Anterior cingulate cortex (tissue), 58 donors: ENCODE measurements at places on chromosomes 5 and 9.

GRCh38 chr9:4137681-4138099, 162.2 kb downstream of the GLIS3 start:
- no peak for DNase-seq

DNA sequence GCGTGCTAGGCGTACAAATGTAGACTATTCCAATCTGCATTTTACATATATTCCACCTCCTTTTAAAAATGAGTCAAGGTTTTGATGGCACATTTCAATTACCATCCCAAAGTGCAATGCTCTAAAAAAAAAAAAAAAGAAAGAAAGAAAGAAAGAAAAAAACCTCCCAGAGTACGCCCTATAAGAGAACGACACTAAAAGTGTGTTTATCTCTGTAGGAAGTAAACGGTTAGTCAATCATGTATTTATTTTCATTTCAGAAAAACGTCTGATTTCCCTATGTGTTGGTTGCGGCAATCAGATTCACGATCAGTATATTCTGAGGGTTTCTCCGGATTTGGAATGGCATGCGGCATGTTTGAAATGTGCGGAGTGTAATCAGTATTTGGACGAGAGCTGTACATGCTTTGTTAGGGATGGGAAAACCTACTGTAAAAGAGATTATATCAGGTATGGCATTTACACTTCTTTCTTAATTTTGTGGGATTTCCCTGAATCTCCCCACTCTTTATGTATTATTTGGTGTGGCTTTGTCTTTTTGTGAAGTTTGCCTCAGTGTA, 1.1 kb downstream of the ISL1 start:
- no peak for DNase-seq

DNA sequence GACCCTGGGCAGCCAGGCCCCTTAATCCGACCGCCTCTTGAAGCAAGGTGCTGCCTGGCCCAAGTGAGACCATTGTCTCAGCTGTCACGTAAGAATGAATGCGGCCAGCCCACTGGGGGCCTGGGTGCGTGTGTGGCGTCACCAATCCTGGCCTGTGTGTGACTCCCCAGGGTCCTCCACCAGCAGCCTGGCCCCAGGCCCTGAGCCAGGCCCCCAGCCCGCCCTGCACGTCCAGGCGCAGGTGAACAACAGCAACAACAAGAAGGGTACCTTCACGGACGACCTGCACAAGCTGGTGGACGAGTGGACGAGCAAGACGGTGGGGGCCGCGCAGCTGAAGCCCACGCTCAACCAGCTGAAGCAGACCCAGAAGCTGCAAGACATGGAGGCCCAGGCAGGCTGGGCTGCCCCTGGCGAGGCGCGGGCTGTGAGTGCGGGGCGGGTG, 124.2 kb downstream of the WNK2 start:
- no peak for DNase-seq

DNA sequence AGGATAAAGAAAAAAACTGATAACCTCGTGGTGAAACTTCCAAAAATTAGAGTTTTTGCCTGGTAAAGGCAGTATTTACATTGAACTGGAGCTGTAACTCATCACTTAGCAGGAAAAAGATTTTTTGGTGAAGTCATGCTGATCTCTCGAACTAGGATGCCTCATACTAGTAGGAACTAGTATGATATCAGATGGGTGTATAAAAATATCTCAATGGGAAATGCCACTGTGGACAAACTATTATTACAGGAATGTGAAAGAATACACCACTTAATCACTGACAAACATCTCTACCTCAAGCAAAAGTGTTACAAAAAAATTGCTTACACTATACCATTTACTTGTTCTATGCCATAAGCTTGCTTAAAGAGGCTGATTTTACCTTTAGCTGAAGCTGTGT, 28.4 kb downstream of the RFX3 start:
- no peak for DNase-seq

DNA sequence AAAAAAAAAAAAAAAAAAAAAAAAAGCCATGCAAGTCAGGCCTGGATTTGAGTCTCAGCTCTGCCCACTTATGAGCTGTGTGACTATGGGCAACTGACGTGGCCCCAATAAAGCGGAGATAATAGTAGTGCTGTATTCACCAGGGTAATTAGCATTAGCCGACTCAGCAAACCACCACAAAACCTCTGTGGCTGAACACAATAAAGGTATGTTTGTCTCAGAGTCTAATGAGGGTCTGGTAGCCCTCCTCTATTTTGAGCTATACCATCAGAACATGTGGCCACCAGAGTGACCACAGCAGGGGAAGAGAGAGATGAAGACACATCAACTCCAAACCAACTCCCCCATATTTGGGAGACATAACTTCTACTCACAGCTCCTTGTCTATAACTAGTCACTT, 15.9 kb downstream of the SWI5 start:
- no peak for DNase-seq

DNA sequence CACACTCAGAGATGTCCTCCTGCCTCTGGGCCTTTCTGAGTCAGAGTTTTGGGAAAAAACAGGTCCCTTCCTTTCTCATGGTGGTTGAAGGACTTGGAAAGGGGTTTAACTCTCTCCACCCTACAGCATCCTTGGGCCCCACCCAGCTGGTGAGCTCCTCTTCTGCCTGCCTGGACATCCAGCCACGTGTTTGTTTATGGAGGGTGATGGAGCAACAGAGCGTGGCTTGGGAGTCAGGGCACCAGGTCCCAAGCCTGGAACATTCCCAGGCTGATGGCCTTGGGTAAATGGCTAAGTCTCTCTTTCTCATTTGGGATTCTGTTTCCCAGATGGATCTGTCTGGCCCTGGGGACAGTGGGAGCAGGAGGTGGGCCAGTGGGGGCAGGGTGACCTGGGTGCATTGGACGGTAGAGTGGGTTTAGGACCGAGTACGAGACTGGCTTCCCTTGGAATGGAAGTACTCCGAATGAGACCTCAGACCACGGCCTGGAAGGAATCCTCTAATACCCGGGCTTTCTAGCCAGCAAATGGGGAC, 141.1 kb upstream of the IRX2 start:
- DNase-seq, result no peak

DNA sequence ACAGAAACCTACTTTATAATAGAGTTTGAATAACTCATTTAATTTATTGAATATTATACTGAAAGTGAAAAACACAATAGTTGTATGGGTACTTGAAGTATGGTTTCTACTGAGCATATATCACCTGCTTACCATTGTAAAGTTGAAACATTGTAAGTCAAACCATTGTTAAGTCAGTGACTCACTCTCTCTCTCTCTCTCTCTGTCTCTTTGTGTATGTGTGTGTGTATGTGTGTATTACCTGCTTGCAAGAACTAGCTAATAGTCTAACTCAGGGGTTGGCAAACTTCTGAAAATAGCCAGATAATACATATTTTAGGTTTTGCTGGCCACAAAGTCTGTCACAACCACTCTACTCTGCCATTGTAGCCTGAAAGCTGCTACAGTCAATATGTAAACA, 564.3 kb upstream of the ZNF608 start:
- no peak for DNase-seq

GRCh38 chr9:121650217-121651007, 1.0 kb upstream of the DAB2IP start:
- DNase-seq, result no peak

DNA sequence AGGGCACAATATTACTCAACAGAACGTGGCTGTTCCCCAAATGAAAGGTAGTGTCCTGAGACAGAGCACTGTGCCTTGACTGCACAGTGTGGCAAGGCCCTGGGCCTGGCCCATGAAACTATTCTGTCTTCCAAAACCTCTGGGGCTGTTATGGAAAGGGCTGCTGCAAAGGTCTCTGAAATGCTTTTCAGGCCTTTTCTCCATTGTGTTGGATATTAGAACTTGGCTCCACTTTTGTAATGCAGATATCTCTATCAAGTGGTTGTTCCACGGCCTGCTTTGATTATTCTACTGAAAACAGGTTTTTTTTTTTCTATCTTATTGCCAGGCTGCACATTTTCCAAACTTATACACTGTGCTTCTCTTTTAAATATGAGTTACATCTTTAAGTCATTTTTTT, 777.5 kb upstream of the TYRP1 start:
- DNase-seq, result no peak

DNA sequence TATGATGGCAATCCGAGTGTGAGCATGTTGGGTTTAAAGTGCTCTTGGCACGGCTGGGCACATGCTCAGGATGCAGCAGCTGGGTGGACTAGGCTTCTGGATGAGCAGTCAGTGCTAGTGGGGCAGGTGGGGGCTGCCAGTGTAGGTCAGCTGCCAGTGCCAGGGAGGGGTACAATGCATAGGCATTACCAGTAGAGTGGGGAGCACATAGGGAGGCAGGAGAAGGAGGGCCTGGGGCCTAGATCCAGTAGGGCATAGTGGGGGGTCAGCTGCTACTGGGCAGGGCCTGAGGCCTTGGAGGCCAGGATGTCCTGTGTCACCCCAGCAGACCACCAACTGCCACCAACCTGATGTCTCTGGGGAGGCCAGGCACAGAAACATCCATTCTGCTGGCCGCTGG, 24.2 kb downstream of the ACSL6 start:
- no peak for DNase-seq

DNA sequence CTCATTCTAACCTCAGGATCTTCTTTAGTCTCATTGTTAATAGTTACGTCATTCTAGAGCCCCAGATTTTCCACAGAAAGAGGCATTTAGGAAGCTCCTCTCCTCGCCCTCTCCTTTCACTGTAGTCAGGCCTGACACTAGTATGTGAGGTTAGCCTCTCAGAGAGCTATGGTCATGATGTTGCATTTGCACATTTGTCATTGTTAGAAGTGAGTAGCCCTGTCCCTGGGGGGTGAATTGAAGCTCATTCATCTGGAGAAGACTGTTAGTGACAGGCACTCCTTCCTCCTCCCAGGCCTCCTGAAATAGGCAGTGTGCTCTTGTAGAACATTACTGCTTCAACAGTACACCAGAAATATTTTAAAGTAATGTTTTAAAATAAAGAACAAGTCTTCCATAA, 26.6 kb upstream of the LRRTM2 start:
- no peak for DNase-seq
